Ureter (tissue), 1 donor: ENCODE measurements at places on chromosomes 4 and X.

DNA sequence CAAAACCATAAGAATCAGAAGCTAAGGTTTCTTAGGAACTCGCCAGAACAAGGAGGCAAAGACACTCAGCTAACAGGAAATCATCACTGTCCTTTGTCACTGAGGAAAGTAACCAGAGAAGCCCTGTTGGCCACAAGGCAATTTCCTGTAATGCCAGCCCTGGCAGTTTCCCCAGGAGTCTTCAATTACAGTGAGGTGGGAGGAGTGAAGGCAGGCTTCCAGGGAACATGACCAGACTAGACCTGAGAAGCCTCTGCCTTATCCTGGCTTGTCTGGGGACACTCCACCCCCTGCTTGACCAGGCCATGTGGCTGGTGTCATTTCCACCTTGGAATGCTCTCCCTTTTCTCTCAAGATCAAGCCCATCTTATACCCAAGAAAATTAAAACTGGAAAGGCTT is 125.3 kb downstream of the COL4A6 start:
- peak; percentile 65 for DNase-seq

DNA sequence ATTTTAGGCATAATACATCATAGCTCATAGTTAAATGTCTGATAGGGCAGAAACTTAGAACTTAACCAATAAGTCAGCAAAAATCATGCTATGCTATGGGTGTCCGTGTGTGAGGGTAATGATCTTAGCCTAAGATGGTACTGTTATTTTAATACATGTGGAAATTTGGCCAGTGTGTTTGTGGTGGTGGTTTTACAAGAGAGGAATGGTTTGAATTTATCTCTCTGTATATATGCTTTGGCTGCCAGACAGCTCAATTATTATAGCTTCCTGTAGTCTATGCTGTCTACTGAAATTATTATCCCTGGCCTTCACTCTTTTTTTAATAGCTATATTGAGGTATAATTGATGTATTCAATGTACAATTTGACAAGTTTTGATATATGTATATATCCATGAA is 21.3 kb downstream of the ZNF330 start:
- DNase-seq, result no peak

DNA sequence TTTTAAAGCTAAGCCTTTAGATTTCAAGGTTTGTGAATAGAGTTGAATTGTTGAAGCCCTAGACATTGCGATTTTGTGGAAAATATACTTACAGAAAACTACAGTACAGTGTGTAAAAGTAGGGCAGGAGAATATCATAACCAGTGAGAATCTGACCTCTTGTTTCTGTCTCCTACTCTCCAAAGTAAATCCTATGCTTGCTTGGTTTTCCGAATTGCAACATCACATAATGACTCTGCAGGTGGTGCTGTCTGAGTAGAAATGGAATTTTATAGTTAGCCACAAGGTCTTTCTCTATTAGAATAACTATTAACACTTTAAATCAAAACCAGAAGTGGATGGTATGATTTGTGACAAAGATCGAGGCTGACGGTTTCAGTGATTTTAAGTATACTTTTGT is 505.6 kb downstream of the RAPGEF2 start:
- no peak for DNase-seq

DNA sequence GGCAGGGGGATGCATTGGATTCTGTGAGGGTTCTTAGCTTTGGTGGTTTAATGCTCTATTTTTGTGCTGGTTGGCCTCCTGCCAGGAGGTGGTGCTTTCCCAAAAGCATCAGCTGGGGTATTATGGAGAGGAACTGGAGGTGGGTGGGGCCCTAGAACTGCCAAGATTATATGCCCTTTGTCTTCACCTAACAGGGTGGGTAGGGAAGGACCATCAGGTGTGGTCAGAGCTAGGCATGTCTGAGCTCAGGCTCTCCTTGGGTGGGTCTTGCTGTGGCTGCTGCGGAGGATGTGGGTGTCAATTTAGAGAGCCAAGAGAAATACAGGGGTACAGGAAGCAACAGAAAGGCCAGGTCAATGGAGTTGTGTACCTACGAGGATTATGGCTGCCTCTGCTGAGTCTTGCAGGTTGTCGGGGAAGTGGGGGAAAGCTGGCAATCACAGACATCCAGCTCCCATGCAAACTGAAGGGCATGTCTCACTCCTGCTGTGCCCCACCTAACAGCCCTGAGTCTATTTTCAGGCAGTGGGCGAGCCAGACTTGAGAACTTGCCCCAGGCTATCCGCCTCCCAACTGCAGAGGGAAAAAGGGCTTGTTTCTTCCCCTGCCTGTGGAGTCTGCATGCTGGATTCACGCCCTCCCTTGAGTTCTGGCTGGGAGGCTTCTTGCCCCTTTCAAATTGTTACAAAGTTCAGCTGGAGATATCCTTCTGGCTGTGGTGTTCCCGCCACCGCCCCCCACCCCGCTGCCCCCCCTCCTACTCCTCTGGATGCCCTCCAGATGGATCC is 212.0 kb downstream of the COMMD8 start:
- DNase-seq, result no peak

DNA sequence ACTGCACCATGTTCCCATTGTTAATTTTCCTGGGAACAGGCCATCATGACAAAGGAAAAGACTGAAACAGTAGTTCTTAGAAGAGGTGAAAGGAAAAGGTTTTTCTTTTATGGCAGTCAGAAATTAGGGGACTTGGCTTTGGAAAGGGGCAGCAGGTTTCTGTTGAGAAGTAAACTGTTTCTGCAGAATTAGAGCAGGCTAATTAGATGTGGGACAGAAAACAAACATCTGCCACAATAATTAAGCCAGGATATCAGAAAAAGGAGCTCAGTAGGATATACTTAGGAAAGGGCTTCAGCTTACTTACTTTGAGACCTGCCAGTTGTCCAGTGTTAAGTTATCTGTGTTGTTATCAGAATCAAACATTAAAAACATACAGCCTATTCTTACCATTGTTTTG is 36.7 kb upstream of the STPG2 start:
- DNase-seq, result no peak

GRCh38 chr4:82428969-82429727 is 1.1 kb downstream of the HNRNPDL start:
- DNase-seq, result peak; percentile 94

DNA sequence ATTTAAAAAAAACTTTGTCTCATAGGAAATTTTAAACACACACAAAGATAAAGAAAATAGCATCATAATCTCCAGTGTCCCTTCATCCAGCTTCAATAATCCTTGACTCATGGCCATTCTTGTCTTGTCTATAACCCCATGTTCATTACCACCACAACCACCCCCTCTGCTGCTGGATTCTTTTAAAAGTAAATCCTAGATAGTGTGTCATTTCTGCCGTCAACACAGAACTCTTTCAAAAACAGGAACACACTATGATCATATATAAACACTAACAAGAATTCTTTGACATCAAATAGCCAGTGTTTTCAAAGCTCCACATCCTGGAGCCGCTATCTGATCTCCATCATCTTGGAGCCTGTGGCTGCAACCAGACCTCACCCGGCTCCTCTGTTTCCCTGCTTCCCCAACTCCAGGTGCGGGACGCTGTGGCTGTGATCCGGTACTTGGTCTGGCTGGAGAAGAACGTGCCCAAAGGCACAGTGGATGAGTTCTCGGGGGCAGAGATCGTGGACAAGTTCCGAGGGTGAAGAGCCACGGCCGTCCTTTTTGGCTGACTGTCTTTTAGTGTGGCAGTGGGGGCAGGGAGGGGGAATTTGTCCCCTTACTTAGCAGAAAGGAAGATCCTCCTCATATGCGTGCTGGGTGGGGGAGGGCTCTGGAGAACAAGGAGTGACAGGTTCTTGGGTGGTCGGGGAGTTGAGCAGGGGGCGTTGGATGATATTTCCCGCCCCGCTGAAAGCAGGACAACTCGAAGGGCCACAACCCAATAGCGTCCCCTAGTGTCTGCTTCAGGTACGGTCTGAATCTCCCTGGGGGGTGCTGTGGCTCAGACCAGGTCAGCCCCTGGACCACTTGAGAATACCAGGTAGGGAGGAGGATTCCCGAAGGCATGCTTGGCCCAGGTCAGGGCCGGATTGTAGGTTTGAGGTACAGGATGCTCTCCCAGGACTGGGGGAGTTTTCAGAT is 15.6 kb downstream of the XPNPEP2 start:
- no peak for DNase-seq

DNA sequence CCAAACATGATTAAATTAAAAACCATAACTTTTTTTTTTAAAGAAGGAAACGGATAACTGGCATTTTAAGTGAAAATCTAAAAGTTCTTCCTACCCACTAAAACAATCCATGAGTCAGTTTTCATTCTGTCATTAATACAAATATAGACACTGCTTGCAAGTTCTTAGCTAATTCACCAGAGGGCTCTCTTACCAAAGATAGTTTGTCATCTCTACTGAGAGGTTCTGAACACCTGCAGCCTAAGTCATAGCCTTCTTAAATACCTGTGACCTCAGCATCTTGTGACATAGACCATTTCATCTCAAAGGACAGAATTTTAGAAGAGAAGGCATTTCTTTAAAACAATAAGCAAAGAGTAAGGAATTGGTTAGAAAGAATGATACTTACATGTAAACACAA is 65.3 kb upstream of the FAM120C start:
- DNase-seq, result no peak

- no peak for DNase-seq
Measured at GRCh38 chrX:125295337-125295736, 24.3 kb upstream of the TEX13C start.

DNA sequence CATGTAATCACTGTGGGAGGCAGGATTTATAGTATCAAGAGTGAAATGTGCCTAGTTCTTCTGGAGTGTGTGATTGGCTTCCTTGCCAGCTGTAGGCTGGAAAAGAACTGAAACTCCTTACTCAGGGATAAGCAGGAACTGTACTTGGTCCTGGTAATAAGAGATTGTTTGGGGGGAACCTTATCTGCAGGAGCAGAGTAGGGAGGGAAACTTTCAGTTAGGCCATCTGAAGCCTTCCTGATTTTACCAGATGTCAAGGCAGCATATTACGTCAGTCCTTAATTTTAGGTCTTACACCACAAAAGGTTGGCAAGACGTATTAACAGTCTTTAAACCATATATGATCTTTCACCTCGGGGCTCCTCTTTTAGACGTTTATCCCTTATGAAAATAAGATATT is 231.5 kb upstream of the FMR1 start:
- DNase-seq, result no peak

DNA sequence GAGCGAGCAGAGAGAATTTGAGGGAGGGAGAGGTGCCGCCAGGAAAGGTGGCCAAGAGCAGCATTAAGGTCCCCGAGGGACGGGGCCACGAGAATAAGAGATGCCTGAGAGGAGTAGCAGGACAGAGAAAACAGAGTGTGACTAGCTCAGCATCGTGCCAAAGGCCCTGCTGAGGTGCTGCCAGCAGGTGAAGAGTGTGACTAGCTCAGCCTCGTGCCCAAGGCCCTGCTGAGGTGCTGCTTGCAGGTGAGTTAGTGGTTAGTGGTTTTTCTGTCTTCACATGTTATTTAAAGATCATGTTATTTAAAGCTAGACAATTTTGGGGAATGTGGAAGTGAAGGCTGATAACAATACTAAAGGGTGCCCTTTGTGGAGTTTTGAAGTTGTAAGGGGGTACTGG is 464.5 kb upstream of the FAT1 start:
- DNase-seq, result no peak

DNA sequence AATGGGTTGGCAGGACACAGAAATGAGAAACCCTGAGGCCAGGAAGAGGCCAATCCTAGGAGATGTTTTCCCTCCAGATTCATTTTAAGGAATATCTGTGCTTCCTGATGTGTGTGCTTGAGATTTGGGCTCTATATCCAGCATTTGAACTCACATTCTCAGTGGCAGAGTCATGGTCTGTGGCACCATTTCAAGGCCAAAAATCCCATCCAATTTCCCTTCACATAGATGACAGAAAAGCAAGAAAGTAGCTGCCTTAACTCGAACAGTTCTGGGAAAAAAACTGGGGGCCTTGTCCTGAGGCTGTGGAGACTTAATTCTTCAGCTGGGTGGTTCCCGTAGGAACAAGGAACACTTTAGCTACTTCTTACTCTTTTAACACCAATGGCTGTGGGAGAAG is 27.4 kb downstream of the TAF7L start:
- DNase-seq, result no peak

GRCh38 chr4:168598191-168598590 is 101.3 kb downstream of the PALLD start:
- DNase-seq, result no peak

- DNase-seq, result no peak
Measured at GRCh38 chr4:152065545-152065944, 304.7 kb upstream of the GATB start.

DNA sequence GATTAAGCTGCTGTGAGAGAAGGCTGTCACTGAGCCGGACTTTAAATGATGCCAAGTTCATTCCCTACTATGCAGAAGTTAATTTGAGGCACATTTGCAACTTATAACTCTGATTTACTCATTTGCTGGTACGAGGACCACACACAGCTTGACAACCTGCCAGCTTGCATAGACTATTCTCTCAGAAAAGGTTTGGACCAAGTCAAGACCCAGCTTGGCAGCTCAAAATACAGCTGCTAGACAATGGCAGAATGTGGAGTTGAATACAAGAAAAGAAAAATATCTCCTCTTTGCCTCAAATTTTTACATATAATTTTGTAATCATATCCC is 338.9 kb downstream of the DHX15 start:
- no peak for DNase-seq

DNA sequence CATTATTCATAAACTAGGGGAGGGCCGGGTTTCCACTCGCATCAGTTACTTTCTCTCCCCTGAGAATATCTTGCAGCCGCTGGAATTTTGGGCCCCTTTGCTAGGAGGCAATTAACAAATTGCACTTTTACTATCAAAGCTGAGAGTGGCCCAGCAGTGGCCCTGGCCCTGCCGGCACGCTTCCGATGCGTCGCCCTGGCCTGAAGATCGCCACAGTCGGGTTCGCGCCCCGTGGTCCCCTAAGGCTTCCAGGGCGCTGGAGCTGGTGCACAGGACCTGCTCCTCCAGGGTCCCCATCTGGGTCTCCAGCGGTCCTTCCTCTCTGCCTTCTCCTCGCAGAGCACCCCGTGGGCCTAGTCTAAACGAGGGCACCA is 486 bp upstream of the CWH43 start:
- no peak for DNase-seq

DNA sequence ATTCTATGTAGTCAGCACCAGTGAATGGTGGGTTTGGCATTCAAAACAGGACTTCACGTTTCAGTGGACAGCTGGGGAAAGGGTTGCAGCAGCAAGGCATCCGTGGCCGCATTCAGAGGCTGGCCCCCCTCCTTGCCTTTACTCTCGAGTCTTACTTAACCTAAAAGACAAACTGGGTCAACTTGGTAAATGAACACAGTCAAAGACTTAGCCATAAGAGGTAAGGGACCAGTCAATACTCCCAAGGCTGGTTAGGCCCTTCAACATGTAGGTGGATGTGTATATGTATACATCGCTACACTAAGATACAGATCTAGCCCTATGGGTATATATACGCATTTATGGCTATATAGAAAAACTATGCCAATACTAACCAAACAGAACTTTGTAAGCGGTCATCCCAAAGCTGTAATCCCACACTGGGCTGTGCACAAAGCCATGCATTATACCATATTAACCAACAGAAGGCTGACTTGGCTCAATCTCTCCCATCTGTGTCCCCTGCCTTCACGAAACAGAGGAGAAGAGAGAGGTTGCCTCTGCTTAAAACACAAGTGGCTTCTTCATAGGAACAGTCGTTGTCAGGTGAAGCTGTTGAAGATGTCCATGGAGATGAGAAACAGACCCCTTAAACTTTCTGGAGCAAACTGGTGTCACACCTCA is 61.9 kb downstream of the TSC22D3 start:
- DNase-seq, result no peak
